Panc1 (cell line): ENCODE measurements at places on chromosomes 4 and X. TPM values are rescaled to one million over a fixed set of nuclear protein-coding genes. Genes with fewer than 3 reads are reported as not detected.

Gene FSTL5
- 0.67 TPM for total RNA-seq

Gene SLC26A1
- 1.8 TPM for total RNA-seq

- H3K36me3 ChIP-seq, result no peaks in the 10 kb centered on the region
- H3K4me3 ChIP-seq, result no peak overlapping the region
- no peak overlapping the region for H3K27ac ChIP-seq
- H3K27me3 ChIP-seq, result no peaks in the 10 kb centered on the region; the same call in 1 of the 2 replicates
- no peak for DNase-seq
Observed at GRCh38 chrX:108309144-108309543, 129.1 kb downstream of the COL4A6 start.

DNA sequence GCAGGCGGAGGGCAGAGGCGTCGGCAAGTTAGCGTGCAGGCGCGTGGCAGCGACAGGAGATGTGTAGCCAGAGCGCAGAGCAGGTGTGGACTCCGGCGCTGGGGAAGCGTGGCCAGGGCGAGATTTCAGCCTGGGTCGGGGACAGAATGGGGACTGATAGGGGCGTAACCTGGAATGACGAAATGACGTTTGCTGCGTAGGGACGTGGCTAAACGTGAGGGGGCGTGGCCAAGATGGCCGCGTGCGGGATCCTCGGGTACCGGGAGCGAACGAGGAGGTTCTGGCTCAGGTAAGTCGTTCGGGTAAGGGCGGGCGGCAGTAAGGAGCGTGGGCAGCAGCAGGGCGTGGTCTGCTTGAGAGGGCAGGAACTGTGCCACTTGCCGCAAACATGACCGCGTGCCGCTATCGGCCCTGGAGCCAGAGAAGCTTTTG, 10.9 kb upstream of the CLTRN start:
- H3K27me3 ChIP-seq, result no peaks in the 10 kb centered on the region
- H3K36me3 ChIP-seq, result no peaks in the 10 kb centered on the region
- no peaks in the 10 kb centered on the region; the same call in 1 of the 2 replicates for H3K4me1 ChIP-seq
- DNase-seq, result no peak
- peak overlapping the region; percentile 87 for H3K27ac ChIP-seq

DNA sequence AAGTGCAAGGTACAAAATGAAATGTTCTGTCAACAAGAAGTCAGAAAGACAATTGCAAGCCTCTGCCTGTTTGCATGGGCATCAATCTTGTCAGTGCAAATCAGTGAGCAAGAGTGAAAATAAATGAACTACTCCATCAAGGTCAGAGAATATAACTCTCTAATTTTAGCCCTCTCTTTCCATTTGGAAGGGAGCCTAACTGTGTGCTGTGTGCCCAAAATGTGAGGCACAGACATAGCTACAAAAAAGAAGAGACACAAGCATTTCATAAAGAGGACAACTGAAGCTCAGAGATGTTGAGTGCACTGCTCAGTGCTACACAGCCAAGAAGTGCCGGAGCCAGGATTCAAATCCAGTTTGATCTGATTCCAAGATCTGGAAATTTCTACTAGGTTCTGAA, 114.3 kb downstream of the SLC2A9 start:
- H3K27ac ChIP-seq, result no peak overlapping the region
- no peak for DNase-seq
- H3K4me3 ChIP-seq, result no peak overlapping the region
- H3K36me3 ChIP-seq, result no peaks in the 10 kb centered on the region

- DNase-seq, result no peak
- no peak overlapping the region for H3K27ac ChIP-seq
- no peaks in the 10 kb centered on the region for H3K4me1 ChIP-seq
- no peaks in the 10 kb centered on the region for H3K36me3 ChIP-seq
- H3K4me3 ChIP-seq, result no peak overlapping the region
Observed at GRCh38 chr4:3267576-3268394, 18.8 kb downstream of the MSANTD1 start.
